Activated CD8-positive, alpha-beta T cell treated with anti-CD3 and anti-CD28 coated beads for 36 hours (primary cell): ENCODE measurements at places on chromosomes 16 and 17. TPM values are rescaled to one million over a fixed set of nuclear protein-coding genes. Genes with fewer than 3 reads are reported as not detected.

The CCT6B gene
- total RNA-seq = 1.4 TPM

GRCh38 chr16:165539-166374 lies at the start of gene HBM:
TSS of gene HBM (plus strand) at chr16:165978. CDS start at chr16:165998, 20 bp downstream.
- H3K4me3 ChIP-seq = no peak within 1 kb of the TSS
- H3K27me3 ChIP-seq = peaks cover 51% of the 10 kb centered on the region
- no peaks in the 10 kb centered on the region for H3K36me3 ChIP-seq
- H3K4me1 ChIP-seq = peaks cover 8% of the 10 kb centered on the region
- H3K27ac ChIP-seq = no peak within 1 kb of the TSS
- no peak for DNase-seq

GRCh38 chr17:79777894-79778503 lies at the start of gene CBX2:
TSS of gene CBX2 (plus strand) at chr17:79778148. CDS start at chr17:79778236, 88 bp downstream.
- peak; percentile 77 for DNase-seq
- peaks cover 34% of the 10 kb centered on the region for H3K4me1 ChIP-seq
- H3K27me3 ChIP-seq = peaks cover 52% of the 10 kb centered on the region
- H3K27ac ChIP-seq = peak within 1 kb of the TSS; percentile 50
- H3K36me3 ChIP-seq = peaks cover 6% of the 10 kb centered on the region

DNA sequence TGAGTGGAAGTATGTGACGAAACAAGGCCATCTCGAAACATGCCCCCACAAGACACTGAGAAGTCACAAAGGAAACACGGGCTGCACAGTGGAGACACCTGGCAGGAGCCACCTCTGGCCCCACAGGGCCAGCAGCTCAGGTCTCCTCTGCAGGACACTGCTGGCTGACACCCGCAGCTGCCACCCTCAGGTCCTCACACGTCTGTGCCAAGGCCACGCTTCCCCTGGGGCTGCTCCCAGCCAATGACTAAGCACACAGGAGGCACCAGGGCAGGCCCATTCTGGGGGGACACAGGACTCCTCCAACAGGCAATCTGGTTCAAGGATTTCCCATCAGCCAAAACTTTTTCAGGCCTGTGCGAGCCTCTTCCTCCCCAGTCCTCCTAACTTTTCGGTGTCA lies 36.4 kb downstream of the MBTPS1 start:
- H3K36me3 ChIP-seq = peaks cover 31% of the 10 kb centered on the region
- H3K27ac ChIP-seq = peak overlapping the region; percentile 26
- H3K4me3 ChIP-seq = no peak overlapping the region
- no peak for DNase-seq

GRCh38 chr16:50367777-50368409 lies 895 bp downstream of the BRD7 start:
- peak overlapping the region; percentile 93 for H3K4me3 ChIP-seq
- H3K4me1 ChIP-seq = peaks cover 39% of the 10 kb centered on the region
- no peaks in the 10 kb centered on the region for H3K27me3 ChIP-seq
- DNase-seq = no peak
- H3K36me3 ChIP-seq = peaks cover 35% of the 10 kb centered on the region
- peak overlapping the region; percentile 91 for H3K27ac ChIP-seq

DNA sequence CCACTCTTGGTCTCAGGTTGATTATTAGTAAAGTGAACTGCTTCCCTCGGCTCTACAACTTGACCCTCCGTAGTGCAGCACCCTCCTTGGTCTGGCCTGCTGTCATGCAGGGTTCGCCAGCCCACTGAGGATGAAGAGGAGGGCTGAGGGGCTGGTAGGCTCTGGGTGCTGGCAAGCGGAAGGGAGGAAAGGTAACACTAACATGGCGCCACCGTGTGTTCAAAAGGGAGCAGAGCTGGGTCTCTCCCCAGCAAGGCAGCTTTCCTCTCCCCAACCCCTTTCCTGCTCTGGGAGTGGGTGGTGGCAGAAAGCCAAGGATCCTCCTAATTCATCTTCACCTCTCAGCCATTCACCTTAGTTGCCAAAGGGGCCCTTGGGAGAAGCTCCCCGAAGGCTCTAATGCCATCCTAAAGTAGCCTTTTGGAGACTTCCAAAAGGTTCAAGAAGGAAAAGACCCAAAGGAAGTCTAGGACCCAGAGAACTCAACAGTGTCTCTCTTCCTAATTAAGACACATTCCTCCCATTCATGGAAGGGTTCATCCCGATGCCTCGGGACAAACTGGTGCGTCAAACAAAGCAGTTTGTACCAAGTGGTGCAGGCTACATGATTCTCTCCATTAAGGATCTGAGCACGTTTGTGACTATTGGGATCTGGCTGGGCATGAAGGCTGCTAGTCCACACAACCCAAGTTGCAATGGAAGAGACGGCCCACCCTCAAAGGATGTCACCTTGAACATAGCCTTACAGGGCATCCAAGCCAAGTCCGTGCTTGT lies 90.8 kb upstream of the TOB1 start:
- no peaks in the 10 kb centered on the region for H3K27me3 ChIP-seq
- H3K36me3 ChIP-seq = no peaks in the 10 kb centered on the region
- no peak overlapping the region for H3K4me3 ChIP-seq
- H3K27ac ChIP-seq = no peak overlapping the region

DNA sequence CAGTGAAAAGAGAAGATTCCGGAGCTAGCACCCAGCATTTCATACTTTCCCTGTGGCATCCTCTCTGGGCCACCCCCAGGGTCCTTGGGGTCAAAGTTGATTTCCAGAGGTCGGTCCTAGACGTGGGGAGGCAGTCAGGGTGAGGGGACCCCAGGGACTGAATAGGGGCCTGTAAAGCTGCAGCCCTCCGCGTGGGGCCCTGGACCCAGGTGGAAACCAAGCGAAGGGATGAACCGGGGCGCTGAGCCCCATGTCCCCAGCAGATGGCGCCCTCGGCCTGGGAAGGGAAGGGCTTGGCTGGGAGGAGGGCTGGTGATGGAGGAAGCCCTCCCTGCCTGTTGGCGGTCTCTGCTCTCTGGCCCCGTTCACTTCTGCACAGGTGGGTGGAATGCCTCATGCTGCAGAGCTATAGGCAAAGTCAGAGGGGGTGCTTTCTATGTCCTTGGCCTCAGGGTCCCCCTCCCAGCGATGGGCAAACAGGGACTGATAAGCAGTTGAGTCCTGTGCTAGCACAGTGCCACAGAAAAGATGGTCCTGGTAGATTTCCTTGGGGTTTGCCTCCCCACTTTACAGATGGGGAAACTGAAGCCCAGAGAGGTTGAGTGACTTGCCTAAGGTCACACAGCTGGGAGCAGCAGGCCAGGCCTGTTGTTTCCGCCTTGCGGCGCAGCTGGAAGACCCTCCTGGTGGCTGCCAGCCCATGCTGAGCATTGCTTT lies 163.4 kb upstream of the CIBAR2 start:
- H3K27ac ChIP-seq = no peak overlapping the region
- H3K4me1 ChIP-seq = no peaks in the 10 kb centered on the region
- no peaks in the 10 kb centered on the region for H3K36me3 ChIP-seq

GRCh38 chr17:7266784-7267183 lies 4.5 kb upstream of the CLDN7 start:
- no peak overlapping the region for H3K4me3 ChIP-seq
- H3K36me3 ChIP-seq = no peaks in the 10 kb centered on the region
- no peak overlapping the region for H3K27ac ChIP-seq

DNA sequence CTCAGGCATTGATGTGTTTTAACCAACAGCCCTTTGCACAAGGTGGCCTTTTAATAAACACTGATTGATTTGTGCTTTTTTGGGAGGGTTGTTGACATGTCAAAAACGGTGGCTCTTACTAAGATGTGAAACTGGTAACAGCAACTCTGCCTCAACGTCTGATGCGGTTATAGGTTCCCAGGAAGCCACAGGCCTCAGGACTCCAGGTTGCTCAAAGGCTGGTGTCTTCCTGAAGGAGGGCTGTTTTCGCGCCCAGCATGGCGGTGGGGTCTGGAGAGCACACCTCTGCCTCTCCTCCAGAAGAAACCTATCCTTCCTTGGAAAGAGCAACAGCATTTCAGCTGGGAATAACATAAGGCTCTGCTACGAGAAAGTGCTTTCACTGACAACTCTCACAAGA lies 187.5 kb downstream of the IRF8 start:
- H3K36me3 ChIP-seq = no peaks in the 10 kb centered on the region
- no peaks in the 10 kb centered on the region for H3K27me3 ChIP-seq
- DNase-seq = no peak
- peaks cover 2% of the 10 kb centered on the region for H3K4me1 ChIP-seq

GRCh38 chr16:50267651-50268050 lies 1.3 kb downstream of the ADCY7 start:
- peak; percentile 43 for DNase-seq
- H3K4me1 ChIP-seq = peaks cover 79% of the 10 kb centered on the region
- peaks cover 22% of the 10 kb centered on the region for H3K36me3 ChIP-seq
- peak overlapping the region; percentile 84 for H3K4me3 ChIP-seq
- peak overlapping the region; percentile 95 for H3K27ac ChIP-seq
- no peaks in the 10 kb centered on the region for H3K27me3 ChIP-seq

DNA sequence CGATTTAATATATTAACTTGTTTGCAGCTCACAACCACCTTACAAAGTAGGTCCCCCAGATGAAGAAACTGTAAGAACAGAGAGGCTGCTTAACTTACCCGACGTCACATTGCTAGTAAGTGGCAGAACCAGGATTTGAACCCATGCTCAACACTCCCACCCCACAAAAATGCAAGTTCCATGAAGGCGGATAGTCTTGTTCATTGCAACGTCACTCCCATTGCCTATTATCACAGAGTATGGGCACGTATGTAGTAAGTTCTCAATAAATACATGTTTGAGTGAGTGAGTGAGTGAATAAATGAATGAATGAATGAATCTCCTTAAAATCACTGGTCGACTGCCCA lies 1.1 kb downstream of the USP31 start:
- peak overlapping the region; percentile 84 for H3K27ac ChIP-seq
- peaks cover 30% of the 10 kb centered on the region for H3K4me1 ChIP-seq
- H3K27me3 ChIP-seq = no peaks in the 10 kb centered on the region
- peak overlapping the region; percentile 92 for H3K4me3 ChIP-seq
- no peak for DNase-seq
- peaks cover 10% of the 10 kb centered on the region for H3K36me3 ChIP-seq

The FA2H gene
- not detected for total RNA-seq

DNA sequence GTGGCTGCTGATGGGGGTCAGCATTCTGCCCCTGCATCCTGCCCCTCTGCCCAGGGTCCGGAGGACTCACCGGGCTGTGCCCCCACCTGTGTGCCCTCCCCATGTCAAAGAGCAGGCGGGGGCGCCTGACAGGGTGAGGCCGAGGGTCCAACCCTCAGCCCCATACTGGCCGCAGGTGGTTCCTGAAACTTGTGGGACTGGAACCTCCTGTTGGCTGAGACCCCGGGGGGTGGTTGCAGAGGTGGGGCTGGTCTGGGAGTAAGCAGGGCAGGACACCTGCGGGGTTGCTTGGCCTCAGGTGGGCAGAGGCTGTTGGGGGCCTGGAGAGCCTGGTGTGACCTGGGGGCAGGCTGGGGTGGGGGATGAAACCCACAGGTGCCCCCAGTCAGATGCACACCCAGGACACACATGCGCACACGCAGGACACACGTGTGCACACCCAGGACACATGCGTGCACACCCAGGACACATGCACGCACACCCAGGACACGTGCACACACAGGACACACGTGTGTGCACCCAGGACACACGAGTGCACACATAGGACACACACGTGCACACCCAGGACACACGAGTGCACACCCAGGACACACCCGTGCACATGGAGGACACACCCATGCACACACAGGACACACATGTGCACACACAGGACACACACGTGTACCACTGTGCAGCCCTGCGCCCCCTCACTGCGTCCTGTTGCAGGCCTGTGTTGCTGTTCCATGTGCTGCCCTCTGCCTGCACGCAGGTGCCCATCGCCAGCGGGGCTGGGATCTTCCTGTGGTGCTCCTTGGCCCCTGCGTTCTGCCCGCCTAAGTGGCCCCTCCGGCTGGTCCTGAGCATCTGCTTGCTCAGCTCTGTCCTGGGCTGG lies 31.4 kb downstream of the SOX8 start:
- no peaks in the 10 kb centered on the region for H3K36me3 ChIP-seq
- H3K27ac ChIP-seq = no peak overlapping the region
- H3K27me3 ChIP-seq = no peaks in the 10 kb centered on the region
- H3K4me1 ChIP-seq = no peaks in the 10 kb centered on the region
- DNase-seq = no peak

GRCh38 chr16:69745232-69745612 lies 9.5 kb downstream of the NOB1 start:
- H3K27ac ChIP-seq = no peak overlapping the region
- no peak overlapping the region for H3K4me3 ChIP-seq
- H3K27me3 ChIP-seq = no peaks in the 10 kb centered on the region
- peaks cover 7% of the 10 kb centered on the region for H3K4me1 ChIP-seq
- H3K36me3 ChIP-seq = peaks cover 68% of the 10 kb centered on the region

The FLYWCH2 gene
- 18.9 TPM for total RNA-seq

GRCh38 chr17:44002141-44002848 lies 2.1 kb upstream of the NAGS start:
- no peak overlapping the region for H3K4me3 ChIP-seq
- no peak overlapping the region for H3K27ac ChIP-seq
- H3K4me1 ChIP-seq = peaks cover 13% of the 10 kb centered on the region
- no peaks in the 10 kb centered on the region for H3K36me3 ChIP-seq

GRCh38 chr17:76250141-76250540 lies 9.8 kb upstream of the RNF157 start:
- no peaks in the 10 kb centered on the region for H3K36me3 ChIP-seq
- no peaks in the 10 kb centered on the region for H3K27me3 ChIP-seq
- H3K27ac ChIP-seq = no peak overlapping the region
- peaks cover 53% of the 10 kb centered on the region for H3K4me1 ChIP-seq
- DNase-seq = no peak
- no peak overlapping the region for H3K4me3 ChIP-seq

DNA sequence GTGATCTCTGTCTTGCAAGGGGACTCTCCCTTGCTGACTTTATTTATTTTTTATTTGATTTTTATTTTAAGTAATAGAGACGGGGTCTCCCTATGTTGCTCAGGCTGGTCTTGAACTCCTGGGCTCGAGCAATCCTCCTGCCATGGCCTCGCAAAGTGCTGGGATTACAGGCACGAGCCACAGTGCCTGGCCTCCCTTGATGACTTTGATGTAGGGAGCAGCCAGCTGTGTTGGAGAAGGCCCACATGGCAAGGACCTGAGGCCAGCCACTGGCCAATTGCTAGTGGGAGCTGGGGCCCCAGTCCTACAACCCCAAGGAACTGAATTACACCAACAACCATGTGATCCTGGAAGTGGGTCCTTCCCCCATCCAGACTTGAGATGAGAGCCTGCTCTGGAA lies 81.8 kb downstream of the CNGB1 start:
- no peak for DNase-seq
- no peak overlapping the region for H3K4me3 ChIP-seq
- H3K27me3 ChIP-seq = peaks cover 27% of the 10 kb centered on the region
- no peak overlapping the region for H3K27ac ChIP-seq
- H3K36me3 ChIP-seq = no peaks in the 10 kb centered on the region

The NOTUM gene
- 0.41 TPM for total RNA-seq

- H3K27me3 ChIP-seq = no peaks in the 10 kb centered on the region
- H3K4me3 ChIP-seq = no peak overlapping the region
- peaks cover 3% of the 10 kb centered on the region for H3K36me3 ChIP-seq
- DNase-seq = peak; percentile 61
- H3K4me1 ChIP-seq = peaks cover 14% of the 10 kb centered on the region
- H3K27ac ChIP-seq = no peak overlapping the region
Measured at GRCh38 chr17:68326681-68327080, 35.4 kb downstream of the ARSG start.

The SLC52A1 gene
- total RNA-seq = 0.13 TPM
